Vagina (tissue), 2 donors: ENCODE measurements at places on chromosomes 1 and 21.
A peak's percentile ranks its signal among the peaks of the same experiment; 100 is the strongest.

- no peak overlapping the region for H3K27ac ChIP-seq
- H3K36me3 ChIP-seq = peaks cover 3% of the 10 kb centered on the region
- H3K4me1 ChIP-seq = no peaks in the 10 kb centered on the region
- no peaks in the 10 kb centered on the region for H3K27me3 ChIP-seq
- no peak for DNase-seq
Measured at GRCh38 chr1:174642393-174642792, 194.6 kb downstream of the GPR52 start.

GRCh38 chr1:9008236-9008635, 18.0 kb downstream of the SLC2A7 start:
- no peaks in the 10 kb centered on the region for H3K27me3 ChIP-seq
- no peak overlapping the region for H3K4me3 ChIP-seq
- peaks cover 4% of the 10 kb centered on the region for H3K4me1 ChIP-seq
- H3K27ac ChIP-seq = no peak overlapping the region
- H3K36me3 ChIP-seq = no peaks in the 10 kb centered on the region
- DNase-seq = no peak

DNA sequence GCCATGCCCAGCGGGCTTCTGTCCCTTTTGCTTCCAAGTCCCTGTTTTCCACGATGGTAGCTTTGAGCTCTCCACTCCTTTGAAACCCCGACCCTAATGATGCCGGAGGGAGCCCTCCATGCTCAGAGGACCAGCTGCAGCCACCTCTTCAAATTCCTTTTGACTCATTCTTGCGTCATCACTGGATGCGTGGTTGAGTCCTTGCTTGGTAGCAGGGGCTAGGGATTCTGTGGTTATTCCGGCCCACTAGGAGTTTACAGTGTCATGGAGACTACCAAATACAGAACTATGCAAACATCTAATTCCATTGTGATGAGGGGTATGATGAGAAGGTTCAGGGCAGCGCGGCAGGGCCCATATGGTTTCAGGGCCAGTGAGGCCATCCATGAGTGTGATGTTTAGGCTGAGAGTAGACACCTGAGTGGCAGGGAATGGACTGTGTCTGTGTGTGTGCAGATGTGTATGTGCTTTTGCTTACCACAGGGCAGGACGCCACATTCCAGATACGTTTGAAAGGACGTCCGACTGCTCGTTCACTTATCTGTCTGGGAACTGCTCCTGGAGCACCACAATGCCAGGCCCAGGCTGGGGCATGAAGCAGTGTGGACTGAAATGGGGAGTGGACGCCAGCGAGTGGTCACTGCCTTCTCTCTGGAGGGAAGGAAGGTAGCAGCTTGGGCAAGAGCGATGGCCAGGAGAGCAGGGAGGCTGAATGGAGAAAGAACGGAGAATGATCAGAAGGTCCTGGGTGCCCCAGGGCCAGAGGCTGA, 30.4 kb upstream of the ZBTB21 start:
- no peak overlapping the region for H3K4me3 ChIP-seq
- DNase-seq = no peak
- H3K27me3 ChIP-seq = no peaks in the 10 kb centered on the region
- peaks cover 22% of the 10 kb centered on the region for H3K4me1 ChIP-seq
- H3K36me3 ChIP-seq = no peaks in the 10 kb centered on the region

DNA sequence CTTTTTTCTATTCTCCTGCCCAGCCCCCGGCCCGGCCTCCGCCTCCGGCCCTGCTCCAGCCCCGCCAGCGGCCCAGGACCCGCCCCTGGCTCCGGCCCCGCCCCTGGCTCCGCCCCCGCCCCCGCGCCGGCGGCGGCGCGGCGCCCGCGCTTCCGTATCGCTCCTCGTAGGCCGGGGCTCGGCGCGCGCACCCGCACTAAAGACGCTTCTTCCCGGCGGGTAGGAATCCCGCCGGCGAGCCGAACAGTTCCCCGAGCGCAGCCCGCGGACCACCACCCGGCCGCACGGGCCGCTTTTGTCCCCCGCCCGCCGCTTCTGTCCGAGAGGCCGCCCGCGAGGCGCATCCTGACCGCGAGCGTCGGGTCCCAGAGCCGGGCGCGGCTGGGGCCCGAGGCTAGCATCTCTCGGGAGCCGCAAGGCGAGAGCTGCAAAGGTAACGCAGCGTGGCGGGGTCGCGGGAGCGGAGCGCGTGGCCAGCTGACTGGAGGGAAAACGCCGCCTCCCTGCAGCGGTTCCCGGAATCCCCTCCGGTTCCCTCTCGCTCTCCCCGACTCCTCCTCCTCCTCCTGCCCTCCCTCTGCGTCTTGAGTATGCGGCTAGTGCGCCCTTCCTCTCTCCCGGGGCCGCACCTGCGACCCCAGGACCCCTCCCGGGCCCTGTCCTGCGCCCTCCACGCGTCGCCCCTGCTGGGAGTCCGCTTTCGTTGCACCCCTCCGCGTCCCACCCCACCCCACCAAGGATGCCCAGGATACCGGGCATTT, at the start of gene IFNAR2:
Gene IFNAR2, plus strand, starts transcription at position 155 of the 761 bp plus-strand sequence. CDS start 11,985 bp downstream, outside the sequence.
- no peak for DNase-seq
- H3K27ac ChIP-seq = peak within 1 kb of the TSS; percentile 89
- H3K36me3 ChIP-seq = no peaks in the 10 kb centered on the region

DNA sequence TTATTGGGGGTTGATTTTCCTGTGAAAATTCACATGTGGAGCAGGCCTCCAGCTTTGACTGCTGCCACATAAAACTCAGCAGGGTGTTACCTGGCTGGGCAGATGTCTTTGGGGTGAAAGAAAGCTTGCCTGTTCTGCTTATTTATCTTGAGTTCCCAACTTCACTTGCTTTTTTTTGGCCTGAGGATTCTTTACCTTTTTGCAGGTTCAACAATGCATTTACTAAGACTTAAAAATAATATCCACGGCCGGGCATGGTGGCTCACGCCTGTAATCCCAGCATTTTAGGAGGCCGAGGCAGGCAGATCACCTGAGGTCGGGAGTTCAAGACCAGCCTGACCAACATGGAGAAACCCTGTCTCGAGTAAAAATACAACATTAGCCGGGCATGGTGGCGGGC, 509.1 kb downstream of the KIF26B start:
- DNase-seq = no peak
- no peak overlapping the region for H3K27ac ChIP-seq
- H3K36me3 ChIP-seq = no peaks in the 10 kb centered on the region

GRCh38 chr1:15620155-15620545, 2.9 kb downstream of the DDI2 start:
- no peaks in the 10 kb centered on the region for H3K27me3 ChIP-seq
- no peak for DNase-seq
- no peak overlapping the region for H3K4me3 ChIP-seq
- H3K27ac ChIP-seq = peak overlapping the region; percentile 100
- H3K4me1 ChIP-seq = peaks cover 70% of the 10 kb centered on the region

DNA sequence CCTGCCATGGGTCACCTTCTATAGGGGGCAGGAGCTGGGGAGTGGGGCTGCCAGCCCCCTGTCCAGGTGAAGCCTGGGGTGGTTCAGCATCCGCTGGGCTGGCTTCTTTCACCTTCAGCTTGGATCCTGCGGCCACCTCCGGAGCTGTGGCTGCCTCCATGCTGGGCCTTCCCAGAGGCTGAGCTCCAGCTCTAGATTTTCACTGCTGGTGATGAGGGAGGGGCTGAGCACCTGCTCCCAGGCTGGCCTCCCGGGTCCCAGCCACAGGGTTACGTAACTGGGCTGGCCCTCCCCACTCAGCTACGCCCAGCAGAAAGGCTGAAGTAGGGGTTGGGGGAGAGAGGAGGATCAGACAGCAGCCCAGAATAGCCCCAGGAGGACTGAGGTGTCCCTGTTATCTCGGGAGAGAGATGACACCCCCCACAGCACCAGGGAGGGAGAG, at the start of gene MYBPHL:
Gene MYBPHL, minus strand, starts transcription at position 180 of the 442 bp plus-strand sequence. Its CDS starts 20 bp downstream, at position 160.
- DNase-seq = no peak
- H3K4me1 ChIP-seq = no peaks in the 10 kb centered on the region

- H3K4me3 ChIP-seq = no peak overlapping the region
- H3K4me1 ChIP-seq = no peaks in the 10 kb centered on the region
- H3K36me3 ChIP-seq = no peaks in the 10 kb centered on the region
- DNase-seq = no peak
- H3K27me3 ChIP-seq = no peaks in the 10 kb centered on the region
- H3K27ac ChIP-seq = no peak overlapping the region
Measured at GRCh38 chr1:113858418-113858817, 13.1 kb downstream of the PTPN22 start.

DNA sequence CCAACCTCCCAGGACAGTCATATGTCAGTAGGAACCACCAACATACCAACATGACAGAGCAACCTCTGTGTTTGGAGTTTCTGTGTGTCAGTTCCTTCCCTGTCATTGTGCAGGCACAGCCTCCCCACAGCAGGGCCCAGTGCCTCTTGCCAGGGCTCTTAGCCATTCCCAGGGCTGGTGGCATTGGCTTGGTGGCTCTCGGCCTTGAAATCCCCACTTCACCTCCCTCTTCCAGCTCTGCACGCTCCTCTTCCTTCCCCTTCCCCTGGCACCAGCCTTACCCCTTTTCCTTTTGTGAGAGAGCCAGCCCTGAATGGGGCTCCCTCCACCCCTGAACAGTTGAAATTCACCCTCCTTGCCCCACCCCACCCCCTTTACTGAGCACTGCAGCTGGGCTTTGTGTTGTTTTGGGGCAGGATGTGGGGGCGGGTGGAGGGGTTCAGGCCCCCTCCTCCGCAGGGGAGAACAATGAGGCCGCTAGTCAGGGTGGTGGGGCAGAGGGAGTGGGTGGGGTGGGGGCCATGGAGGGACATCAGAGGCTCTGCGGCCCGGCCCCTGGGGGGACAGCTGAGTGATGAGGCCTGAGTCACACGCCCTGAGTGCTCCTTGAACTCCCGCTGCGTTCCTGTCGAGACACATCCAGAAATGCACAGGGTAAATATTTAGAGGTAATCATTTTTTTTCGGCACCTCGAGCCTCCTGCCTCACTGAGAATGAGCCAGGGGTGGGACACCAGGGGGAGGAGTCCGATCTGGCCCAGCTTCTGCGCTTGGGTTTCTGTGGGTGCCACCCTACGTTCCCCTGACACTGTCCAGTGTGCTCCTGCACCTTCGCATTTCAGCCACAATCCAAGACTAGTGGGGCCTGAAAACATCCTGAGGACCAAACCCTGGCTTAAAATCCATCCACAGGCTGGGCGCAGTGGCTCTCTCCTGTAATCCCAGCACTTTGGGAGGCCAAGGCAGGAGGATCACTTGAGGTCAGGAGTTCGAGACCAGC, 28.6 kb downstream of the LGR6 start:
- H3K27me3 ChIP-seq = no peaks in the 10 kb centered on the region
- DNase-seq = no peak
- no peaks in the 10 kb centered on the region for H3K36me3 ChIP-seq
- H3K4me1 ChIP-seq = peaks cover 3% of the 10 kb centered on the region
- H3K4me3 ChIP-seq = no peak overlapping the region

DNA sequence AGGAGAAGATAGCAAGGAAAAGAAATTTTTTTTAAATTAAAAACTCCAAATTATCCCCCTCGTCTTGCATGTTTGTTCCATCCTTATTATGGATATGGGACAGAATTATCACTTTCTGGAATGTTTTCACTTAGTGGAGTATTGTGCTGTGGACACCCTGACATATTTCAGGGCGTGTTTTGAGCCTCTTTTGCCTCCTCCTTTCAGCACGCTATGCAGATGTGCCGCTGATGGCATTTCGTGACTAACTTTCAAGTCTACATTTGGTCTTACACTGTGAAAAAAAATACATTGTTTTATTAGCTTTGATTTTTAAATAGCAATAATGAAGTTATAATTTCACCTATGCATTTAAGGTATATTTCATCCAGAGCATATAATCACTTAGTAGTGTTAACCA, 738.7 kb downstream of the LTN1 start:
- no peak for DNase-seq
- peaks cover 16% of the 10 kb centered on the region for H3K4me1 ChIP-seq
- no peak overlapping the region for H3K4me3 ChIP-seq
- no peak overlapping the region for H3K27ac ChIP-seq
- no peaks in the 10 kb centered on the region for H3K27me3 ChIP-seq
- H3K36me3 ChIP-seq = no peaks in the 10 kb centered on the region

DNA sequence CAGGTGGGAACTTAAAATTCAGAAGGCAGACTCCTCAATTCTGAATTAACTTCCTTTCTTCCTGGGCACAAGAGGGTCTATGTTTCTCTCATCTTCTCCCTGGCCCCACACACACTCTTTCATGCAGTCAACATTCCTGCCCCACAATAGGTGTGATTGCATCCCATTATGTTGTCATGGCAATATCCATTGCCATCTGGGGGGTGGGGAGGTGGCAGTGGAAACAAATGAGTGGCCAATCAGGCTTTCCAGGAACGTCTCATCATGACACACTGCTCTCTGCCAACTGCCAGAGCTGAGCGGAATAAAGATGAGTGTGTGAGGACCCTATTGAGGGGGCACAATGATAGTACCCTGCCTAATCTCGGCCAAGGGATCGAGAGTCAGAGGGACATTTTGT, 80.4 kb downstream of the KCND3 start:
- H3K27me3 ChIP-seq = no peaks in the 10 kb centered on the region
- H3K4me3 ChIP-seq = no peak overlapping the region
- H3K27ac ChIP-seq = no peak overlapping the region
- no peak for DNase-seq
- H3K4me1 ChIP-seq = no peaks in the 10 kb centered on the region
- no peaks in the 10 kb centered on the region for H3K36me3 ChIP-seq

- no peak overlapping the region for H3K4me3 ChIP-seq
- peaks cover 19% of the 10 kb centered on the region for H3K4me1 ChIP-seq
- DNase-seq = no peak
- H3K36me3 ChIP-seq = no peaks in the 10 kb centered on the region
Measured at GRCh38 chr1:91715416-91716000, 170.4 kb downstream of the TGFBR3 start.

DNA sequence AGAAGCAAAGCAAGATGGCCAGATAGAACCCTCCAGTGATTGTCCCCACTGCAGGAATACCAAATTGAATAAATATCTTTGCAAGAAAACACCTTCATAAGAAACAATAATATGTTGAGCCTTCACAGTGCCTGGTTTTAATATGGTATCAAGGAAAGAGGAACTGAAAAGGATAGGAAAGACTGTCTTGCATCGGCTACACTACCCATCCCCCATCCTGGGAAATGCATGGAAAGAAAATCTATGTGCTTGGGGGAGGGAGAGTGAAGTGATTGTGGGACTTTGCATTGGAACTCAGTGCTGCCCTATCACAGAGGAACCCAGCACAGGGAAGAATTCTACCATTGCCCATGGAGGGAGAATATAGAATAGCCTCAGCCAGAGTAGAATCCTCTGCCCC, 28.6 kb upstream of the AK5 start:
- H3K27ac ChIP-seq = no peak overlapping the region
- H3K4me1 ChIP-seq = no peaks in the 10 kb centered on the region
- H3K4me3 ChIP-seq = no peak overlapping the region
- H3K36me3 ChIP-seq = no peaks in the 10 kb centered on the region
- no peak for DNase-seq
- H3K27me3 ChIP-seq = no peaks in the 10 kb centered on the region

- H3K4me3 ChIP-seq = no peak overlapping the region
- H3K4me1 ChIP-seq = no peaks in the 10 kb centered on the region
- no peak overlapping the region for H3K27ac ChIP-seq
- no peaks in the 10 kb centered on the region for H3K36me3 ChIP-seq
- H3K27me3 ChIP-seq = no peaks in the 10 kb centered on the region
Measured at GRCh38 chr1:244027491-244028145, 23.5 kb upstream of the ZBTB18 start.
